Skeletal muscle cell (primary cell): ENCODE measurements at places on chromosomes 2 and 18.

GRCh38 chr2:146037334-146037870 is 1517.5 kb upstream of the ZEB2 start:
- DNase-seq = no peak

DNA sequence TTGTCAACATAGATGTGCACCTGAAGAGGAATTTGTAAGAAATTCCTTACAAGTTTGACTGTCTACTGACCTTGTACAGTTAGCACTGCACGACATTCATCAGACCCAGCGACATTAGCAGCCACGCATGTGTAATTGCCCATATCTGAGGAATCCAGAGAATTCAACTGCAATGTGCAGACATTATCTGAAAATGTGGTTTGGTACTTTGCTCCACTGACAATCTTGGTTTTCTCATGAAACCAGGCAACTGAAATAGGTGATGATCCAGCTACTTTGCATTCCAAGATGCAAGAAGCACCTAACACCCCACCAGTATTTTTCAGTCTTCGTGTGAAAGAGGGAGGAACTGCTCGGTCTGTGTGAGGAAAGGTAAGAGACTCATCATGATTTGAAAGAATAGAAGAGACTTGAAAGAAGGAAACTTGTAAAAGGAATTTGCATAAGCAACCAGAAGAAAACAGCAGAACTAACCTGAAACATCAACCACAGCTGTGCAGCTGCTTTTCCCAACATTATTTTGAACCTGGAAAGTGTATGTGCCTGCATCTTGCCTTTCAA is 83.4 kb downstream of the TTN start:
- no peak for DNase-seq

DNA sequence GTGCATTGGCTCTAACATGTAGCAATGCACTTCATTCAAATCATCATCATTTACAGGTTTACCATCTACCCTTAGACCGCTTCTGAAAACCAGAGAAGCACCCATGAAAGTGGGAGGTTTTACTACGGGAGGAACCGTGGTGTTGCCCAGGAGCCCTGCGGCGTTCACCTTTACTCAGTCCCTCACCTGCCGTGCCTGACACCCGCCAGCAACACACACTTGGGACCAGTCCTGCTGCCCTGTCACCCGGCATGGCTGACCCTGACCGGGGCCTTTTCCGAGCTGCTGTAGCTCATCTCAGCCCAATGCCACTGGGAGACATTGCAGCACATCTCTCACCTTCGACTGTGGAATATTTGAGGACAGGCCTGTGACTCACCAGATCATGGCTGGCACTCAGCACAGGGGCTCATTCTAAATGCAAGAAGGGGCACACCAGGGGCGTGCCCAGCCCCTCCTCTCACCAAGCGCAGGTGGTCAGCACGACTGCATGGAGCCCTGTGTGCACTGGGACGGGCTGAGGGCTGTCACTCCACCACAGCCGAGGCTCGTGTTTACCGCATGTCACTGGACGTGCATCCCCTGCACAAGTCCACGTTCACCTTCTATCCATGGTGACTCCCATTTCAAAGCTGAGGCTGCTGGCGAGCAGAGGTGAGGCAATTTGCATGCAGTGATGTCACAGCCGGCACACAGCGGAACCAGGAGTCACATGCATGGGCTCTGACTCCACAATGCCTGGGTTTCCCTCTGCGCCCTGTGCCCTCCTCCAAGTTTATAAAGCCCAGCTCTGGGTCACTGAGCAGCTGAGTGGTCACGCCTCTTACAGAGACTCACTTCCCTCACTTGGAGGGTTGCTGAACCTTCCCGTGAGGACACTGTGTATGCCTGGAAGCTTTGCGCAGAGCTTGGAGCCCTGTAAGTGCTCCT is 76.7 kb upstream of the SNTG2 start:
- no peak for DNase-seq

- no peak for DNase-seq
Measured at GRCh38 chr2:213015387-213016165, 135.8 kb downstream of the IKZF2 start.

DNA sequence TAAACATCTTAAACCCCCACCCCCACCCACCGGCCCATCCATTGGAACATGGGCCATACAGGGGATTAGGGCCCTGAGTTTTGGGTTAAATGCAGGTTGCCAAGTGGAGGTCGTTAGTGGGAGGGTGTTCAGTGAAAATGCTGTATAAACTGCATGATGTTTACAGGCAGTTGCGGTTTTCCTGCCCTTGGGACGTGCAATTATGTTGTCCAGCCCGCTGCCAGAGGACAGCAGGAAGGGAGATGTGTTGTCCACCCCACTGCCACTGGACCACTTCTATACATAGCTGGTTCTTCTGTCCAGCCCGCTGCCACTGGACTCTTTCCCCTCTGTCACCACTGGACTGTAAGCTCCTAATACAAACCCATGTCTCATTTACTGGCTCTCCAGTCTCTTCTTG is 2.7 kb upstream of the LAPTM4A start:
- DNase-seq = no peak

GRCh38 chr18:9135081-9135911 is 1.3 kb upstream of the ANKRD12 start:
- no peak for DNase-seq

GRCh38 chr2:153110486-153110885 is 368.1 kb downstream of the RPRM start:
- no peak for DNase-seq

GRCh38 chr2:236625156-236625690 is 55.6 kb downstream of the ACKR3 start:
- DNase-seq = no peak

DNA sequence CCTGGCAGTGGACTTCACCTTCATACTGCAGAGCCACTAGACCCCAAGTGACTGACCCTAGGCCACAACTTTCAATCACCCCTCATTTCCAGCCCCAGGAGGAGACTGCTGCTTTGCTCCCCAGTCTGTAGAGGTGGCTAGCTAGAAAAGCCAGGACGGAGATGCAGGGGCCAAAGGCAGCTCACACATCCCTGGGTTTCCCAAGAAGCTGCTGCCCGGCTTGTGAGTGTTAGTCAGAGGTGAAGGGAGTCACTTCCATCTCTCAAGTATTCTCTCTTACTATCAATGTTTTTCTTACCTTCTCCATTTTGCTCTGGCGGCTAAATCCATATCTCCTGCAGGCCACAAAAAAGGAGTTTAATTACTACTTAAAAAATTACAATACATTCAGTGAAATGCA is 36.2 kb downstream of the CCDC93 start:
- DNase-seq = no peak

DNA sequence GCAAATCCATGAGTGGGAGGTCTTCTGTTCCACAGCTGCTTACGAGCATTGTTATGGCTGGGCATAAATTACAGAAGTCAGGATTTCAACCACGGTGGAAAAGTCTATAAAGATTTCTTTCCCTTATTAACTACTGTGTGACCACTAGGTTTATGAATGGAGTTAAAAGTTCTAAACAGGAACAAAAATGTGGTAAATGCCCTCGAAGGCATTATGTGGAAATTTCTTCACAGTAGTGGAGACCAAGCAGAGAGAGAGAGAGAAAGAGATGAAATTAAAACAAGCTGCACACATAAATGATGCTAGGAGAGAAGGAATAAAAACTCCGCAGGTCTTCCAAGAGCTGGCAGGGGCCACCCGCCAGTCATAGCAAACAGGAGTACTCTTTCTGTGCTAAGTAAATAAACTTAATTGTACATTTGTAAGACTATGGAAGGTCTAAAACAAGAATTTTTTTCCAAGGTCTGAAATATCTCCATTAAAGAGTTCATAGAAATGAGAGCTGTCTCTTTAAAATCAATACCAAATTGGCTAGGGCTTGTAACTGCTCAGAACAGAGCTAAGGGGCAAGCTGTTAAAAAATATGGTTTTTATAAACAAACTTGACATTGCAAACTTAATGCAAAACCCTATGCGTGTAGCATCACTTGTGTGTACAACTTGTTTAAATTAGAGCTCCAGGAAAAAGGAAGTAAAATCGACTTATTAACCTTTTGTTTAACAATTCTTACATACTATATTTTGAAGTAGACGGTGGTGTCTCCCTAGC is 438.2 kb downstream of the MEIS1 start:
- DNase-seq = no peak

DNA sequence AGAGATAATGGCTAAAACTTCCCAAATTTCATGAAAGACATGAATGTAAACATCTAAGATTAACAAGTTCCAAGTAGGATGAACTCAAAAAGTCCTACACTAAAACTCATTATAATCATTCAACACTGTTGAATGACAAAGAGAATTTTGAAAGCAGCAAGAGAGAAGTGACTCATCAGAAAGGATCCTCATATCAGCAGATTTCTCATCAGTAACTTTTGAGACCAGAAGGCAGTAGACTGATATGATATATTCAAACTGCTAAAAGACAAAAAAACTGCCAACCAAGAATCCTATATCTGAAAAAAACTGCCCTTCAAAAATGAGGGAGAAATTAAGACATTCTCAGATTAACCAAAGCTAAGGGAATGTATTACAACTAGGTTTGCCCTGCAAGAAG is 130.6 kb upstream of the OTX1 start:
- no peak for DNase-seq

DNA sequence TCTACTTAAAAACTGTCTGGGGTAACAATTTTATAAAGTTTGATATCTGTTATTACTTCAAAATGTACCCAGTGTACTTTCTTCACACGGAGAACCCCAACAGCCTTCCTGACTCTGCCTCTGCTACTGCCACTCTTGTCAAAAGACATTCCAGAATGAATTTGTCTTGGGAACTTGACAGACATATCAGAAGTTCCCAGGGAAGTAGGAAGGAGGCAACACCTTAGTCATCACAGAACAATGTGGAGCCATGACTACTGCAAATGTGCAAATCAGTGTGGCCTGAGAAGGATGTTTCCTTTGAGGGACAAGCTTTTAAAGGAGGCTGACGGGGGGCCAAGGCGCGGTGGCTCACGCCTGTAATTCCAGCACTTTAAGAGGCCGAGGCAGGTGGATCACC is 133.8 kb upstream of the RNF152 start:
- no peak for DNase-seq

GRCh38 chr2:32358111-32358482 is 1.3 kb downstream of the BIRC6 start:
- DNase-seq = no peak

GRCh38 chr2:219492575-219492974 is 6.1 kb upstream of the GMPPA start:
- DNase-seq = no peak

- no peak for DNase-seq
Measured at GRCh38 chr18:79069717-79070151, 540 bp downstream of the ATP9B start.

GRCh38 chr2:27174638-27175037 is 25.8 kb downstream of the TCF23 start:
- DNase-seq = no peak

DNA sequence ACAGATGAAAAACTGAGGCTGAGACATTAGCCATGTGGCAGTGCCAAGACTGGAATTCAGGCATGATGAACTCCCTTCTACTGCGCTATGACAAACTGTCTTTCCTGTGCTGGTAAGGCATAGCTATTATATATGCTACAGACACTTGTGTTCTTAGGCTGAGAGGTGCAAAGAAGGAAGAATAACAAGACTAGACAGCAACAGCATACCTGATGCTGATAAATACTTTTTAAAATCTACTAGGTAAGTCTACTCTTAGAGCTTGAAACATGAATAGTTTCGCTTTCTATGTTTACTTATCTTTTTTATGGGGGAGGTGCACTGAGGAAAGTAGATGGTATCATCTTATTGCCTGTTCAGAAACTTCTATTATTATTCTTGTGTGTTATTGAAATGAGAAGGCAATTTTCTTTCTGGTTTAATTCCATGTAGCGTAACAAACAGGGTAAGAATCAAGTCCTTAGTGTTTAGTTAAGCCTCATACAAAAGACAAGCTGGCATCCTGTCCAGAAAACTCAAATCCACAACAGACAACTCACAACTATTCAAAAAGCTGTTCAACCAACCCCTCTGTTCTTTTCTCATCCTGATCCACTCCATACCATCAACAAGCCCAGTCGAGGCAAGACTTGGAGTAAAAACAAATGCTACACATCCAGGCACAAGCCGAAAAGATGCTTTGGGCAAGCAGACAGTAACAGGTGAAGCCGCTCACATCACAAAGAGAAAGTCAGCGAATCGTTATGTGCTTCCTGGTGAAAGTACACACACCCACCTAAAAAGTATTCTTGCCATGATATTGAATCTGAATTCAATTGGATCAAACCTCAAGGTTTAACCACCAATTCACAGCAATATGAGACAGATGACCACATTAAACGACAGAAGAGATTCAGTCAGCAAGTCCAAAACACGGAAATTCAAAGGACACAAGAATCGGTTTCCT is 1.5 kb downstream of the TTC32 start:
- no peak for DNase-seq

DNA sequence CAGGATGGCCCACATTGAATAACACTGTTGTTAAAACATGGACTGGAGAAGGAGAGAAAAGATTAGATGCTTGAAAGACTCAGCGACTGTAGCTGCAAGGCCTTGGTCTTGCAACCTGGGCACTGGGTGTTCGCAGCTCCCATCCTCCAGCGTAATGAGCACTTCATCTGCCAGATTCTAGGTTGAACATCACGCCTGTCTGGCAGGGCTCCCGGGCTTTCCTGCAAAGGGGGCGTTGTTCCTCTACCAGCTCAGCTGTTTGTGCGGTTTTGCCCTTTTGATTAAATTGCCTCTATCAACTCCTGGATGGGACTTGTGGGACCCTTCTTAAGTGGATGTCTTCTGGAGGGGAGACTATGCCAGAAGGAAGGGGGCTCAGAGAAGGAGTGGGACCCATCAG is 215.4 kb downstream of the KLHL29 start:
- DNase-seq = no peak

- no peak for DNase-seq
Measured at GRCh38 chr18:48997681-48997984, 46.9 kb upstream of the SMAD7 start.

- DNase-seq = peak; percentile 42
Measured at GRCh38 chr2:109637749-109638570, 23.8 kb downstream of the SOWAHC start.

GRCh38 chr2:57796527-57796926 is 250.1 kb upstream of the VRK2 start:
- DNase-seq = no peak

- no peak for DNase-seq
Measured at GRCh38 chr2:30358351-30358750, 88.7 kb upstream of the LCLAT1 start.

DNA sequence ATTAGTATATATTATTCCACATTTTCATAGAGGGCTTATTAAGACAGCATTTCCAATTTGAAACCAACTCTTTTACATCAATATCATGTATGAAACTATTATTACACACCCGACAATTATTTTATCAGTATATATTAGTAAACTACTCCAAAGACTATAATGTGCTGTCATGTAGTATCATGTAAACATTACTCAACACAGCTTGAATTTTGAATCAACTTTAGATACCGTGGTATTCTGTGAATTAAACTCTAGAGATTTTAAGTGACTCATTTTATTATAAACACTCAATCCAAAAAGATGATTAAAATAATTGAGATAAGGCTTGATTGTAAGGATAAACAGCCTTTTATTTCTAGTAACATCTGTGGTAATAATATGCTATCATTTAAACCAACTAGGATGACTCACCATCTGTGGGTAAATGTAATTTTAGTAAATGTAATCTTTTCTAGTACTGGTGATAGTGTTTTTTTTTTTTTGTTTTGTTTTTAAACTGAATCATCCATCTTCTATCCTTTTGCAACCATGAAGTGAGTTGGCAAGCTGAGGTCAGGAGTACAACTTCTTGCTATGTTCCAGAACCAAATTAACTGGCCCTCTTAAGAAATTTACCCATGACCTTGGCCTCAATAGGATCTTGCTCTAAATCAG is 144.3 kb upstream of the SMAD7 start:
- DNase-seq = peak; percentile 86
